ENCODE measurements at places on chromosomes 16 and 17. TPM values are rescaled to one million over a fixed set of nuclear protein-coding genes. Genes with fewer than 3 reads are reported as not detected.

PRDM7 gene
- not detected for total RNA-seq

DNA sequence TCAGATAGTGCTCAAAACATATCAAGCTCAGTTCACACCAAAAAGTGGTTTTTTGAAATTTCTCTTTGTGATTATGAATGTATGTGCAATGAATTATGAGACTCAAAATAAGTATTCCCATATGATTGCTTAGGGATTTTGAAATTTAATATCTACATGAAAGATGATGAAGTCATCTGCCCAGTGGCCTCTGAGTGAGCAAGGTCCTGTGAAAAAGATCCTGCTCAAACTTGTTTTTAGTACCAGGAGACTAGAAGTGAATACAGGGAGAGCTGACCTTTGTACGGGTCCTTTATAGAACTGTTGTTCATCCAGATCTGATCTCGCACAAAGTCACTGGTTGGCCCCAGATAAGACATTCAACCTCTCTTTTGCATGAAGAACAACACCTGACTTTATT is 151.9 kb upstream of the MAF start:
- DNase-seq = no peak

GRCh38 chr17:9336817-9337216 is 238.8 kb downstream of the STX8 start:
- no peak for DNase-seq

- no peak for DNase-seq
Observed at GRCh38 chr16:11700264-11701029, 32.2 kb downstream of the SNN start.
